ENCODE measurements at places on chromosomes 1 and 21.

DNA sequence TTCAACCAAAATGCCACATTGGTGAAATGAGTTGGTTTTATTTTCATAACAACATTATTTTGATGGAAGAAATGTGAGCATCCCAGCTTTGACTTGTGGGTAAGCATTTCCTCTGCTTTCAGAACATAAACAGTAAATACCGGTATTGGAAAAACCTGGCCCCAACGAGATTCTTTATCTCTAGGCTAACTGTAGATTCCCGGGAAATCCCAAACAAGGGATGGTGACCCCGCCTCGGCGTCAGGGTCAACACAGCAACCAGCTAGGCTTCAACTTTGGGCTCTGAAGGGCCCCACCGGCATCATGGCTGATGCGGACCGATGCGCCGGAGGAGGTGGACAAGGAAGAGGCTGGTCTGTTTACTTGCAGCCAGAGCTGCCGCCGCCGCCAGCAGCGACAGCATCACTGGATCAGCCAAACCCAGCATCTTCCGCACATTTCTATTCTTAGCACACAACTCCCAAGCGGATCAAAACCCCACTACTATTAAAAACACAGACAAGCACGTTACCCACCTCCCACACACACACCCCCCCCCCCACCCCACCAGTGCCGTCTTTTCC is 1.1 kb downstream of the AKT3 start:
- DNase-seq = peak; percentile 46

DNA sequence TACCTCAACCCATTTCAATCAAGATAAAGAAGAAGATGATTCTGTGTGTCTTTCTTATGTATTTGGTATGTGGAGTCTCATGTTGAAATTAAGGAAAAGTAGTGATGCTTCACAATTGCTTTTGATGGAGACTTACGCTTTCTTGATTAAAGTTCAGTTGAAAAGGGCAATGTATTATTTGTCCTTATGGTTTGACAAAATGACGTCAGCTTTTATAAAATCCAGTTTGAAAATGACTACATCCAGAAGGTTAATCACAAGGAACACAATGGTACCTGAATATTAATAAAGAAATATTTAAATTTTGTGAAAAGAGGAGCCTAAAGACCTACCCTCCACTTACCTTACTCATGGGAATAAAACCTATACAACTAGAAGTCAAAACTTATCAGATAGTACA is 4.4 kb downstream of the KRTAP26-1 start:
- no peak for DNase-seq

GRCh38 chr1:93907718-93908117 is 1.5 kb downstream of the GCLM start:
- DNase-seq = no peak

GRCh38 chr1:226649780-226650179 is 89.3 kb downstream of the ITPKB start:
- no peak for DNase-seq

DNA sequence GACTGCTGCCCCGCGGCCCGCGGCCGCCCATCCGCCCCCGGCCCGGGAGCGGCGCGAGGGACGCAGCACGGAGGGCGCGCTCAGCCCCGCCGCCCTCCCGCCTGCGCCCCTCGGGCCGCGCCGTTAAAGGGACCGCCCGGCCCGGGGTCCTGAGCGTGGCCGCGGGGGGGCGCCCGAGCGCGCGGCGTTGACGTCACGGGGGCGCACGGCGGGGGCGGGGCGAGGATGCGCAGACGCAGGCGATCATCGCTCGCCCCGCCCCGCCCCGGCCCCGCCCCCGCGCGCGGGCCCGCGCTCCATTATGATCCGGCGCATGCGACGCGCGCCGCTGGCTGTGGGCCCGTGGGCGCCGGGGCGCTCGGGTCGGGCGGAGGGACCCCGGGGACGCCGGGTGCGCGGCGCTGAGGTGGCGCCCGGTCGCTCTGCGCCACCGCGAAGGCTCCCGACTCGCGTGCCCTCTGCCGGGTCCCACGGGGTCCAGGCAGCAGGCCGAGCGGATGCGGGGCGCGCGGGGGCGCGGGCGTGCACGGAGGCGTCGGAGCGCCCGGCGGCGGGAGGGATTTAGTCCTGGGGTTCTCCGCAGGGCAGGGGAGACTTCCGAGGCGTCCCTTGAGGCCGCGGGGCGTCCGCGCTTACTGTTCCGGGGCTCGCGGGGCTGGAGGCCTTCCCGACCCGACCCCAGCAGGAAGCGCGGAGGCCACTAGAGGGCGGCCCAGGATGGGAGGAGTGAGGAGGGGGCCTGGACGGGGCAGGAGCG is at the start of gene DVL1:
TSS of gene DVL1 (minus strand) at position 163 of the 757 bp plus-strand sequence. CDS start 353 bp downstream, outside the sequence.
- DNase-seq = peak; percentile 80

- no peak for DNase-seq
These were observed 7.2 kb downstream of the APCS start for GRCh38 chr1:159594625-159595405.

- DNase-seq = peak; percentile 57
These were observed 49.4 kb upstream of the PARP1 start for GRCh38 chr1:226457307-226457712.

GRCh38 chr1:159775716-159776115 is 5.0 kb upstream of the DUSP23 start:
- DNase-seq = no peak

- DNase-seq = no peak
These were observed 37.4 kb upstream of the CASZ1 start for GRCh38 chr1:10833630-10834557.

- no peak for DNase-seq
These were observed 44.5 kb downstream of the TIAM1 start for GRCh38 chr21:31299291-31300147.

DNA sequence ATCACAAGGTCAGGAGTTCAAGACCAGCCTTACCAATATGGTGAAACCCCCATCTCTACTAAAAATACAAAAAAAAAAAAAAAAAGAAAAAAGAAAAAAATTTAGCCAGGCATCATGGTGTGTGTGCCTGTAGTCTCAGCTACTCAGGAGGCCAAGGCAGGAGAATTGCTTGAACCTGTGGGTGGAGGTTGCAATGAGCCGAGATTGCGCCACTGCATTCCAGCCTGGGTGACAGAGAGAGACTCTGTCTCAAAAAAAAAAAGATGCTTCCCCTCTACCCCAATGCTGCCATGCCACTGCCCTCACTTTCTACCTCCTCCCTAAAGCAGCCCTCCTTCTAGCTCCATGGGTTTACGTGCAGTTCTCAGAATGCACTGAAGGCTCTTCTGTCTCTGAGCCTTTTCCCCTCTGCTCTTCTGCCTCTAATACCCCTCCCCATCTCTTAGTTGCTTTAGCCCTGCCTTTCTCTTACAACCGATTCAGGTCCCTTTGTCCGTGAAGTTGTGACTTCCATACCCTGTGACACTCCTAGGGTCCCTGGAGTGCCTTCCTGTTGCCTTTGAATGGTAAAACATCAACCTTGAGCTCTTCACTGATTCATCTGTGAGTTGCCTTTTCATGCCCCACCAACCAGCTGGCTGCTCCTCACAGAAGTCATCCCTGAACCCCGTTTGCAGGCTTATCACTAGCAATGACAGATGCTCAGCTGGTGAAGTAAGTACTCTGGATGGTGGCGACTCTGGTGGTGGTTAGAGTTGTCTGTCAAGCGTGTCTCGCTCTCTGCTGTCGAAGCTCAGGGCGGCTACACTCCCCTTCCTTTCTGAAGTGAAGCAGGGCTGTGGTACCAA is 234.9 kb downstream of the RHOU start:
- DNase-seq = no peak

DNA sequence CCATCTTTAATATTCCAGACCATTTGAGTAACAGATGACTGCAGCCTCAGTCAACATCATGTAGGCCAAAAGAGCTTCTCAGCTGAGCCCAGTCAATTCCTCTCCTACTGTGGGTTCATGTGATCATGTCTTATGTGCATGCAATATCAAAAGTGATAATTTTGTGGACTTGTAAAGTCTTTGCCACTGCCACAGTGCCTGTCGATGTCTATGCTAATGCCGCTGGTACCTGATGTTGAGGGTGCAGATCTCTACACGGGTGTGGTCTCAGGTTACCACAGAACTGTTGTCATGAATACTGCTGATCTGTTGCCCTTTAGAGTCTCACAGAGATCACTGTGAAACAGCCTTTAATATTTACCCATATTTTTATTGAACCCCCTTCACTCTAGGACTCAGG is 11.3 kb upstream of the C1orf141 start:
- no peak for DNase-seq

- DNase-seq = no peak
These were observed 11.7 kb upstream of the METTL13 start for GRCh38 chr1:171769754-171770153.

GRCh38 chr1:100382657-100383056 is 30.4 kb downstream of the CDC14A start:
- DNase-seq = no peak

DNA sequence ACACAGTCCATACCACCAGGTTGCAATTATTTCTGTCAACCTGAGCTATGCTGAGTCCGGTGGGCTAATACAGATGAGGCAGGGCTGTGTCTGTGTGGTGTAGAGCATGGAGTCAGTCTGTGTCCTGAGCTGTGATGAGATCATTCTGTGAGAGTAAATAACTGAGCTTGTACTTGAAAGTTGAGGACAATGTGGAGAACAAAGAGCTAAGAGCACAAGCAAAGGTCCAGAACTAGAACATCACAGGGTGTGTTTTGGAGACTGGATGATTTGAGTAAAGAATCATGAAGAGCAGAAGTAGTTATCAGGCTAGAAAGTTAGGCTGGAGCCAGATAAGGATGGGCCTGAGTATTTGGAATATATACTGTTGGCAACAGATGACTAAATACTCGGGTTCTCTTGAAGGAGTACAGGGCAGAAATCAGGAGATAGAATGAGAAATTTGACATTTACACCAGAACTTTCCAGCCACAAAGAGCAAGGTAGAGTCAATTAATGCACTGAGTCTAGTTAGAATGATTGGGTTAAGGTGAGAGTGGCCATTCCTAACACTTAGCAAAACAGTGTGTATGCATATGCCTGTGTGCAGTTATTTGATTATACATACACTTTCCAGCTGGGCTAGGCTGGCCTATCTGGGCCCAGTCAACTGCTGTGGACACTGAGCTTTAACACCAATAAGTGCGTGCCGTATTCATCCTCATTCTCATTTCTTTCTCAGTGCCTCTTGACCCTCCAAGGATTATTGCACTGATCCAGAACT is 48.8 kb downstream of the LEPR start:
- no peak for DNase-seq

DNA sequence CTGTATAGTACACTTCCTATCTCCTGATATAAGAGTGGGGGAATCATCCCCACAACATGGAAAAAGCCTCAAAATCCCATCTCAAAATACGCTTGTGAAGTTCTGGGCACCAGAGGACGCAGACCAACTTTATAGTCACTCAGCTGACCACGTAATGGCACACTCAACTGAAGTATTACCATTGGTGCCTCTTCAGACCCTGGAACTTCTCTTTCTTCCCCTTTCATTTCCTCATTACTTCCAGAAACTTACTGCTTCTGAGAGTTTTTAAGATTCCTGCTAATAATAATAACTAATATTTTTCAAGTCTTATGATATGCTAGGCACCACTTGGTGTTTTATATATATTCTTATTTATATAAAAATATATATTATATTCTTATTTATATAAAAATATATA is 202.6 kb downstream of the PTPRC start:
- no peak for DNase-seq

- DNase-seq = no peak
These were observed 32.3 kb downstream of the CD58 start for GRCh38 chr1:116538544-116538943.

DNA sequence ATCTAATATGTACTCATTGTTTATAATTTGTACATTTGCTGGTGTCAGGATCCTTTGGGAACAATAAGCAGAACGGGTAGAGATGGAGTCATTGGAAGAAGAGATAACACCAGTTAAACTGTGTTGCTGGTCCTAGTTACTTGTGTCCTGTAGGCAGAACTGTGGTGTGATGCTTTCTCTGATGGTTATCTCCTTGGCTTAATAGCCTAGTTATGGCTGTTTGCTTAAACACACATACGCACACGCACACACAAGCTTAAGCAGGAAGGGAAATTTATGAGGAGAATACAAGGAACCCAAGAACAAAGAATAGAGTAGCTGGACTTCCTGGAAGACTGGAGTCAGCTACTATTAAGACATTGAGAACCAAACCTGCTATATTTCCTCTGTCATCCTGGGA is 5.7 kb upstream of the PKN2 start:
- DNase-seq = no peak

GRCh38 chr1:100452641-100453040 is 85.3 kb upstream of the GPR88 start:
- no peak for DNase-seq

- DNase-seq = no peak
These were observed 31.3 kb downstream of the NSL1 start for GRCh38 chr1:212760126-212760823.

- no peak for DNase-seq
These were observed 12.0 kb downstream of the F11R start for GRCh38 chr1:161008869-161009510.

- DNase-seq = no peak
These were observed 19.7 kb downstream of the BCAR3 start for GRCh38 chr1:93661829-93662474.

DNA sequence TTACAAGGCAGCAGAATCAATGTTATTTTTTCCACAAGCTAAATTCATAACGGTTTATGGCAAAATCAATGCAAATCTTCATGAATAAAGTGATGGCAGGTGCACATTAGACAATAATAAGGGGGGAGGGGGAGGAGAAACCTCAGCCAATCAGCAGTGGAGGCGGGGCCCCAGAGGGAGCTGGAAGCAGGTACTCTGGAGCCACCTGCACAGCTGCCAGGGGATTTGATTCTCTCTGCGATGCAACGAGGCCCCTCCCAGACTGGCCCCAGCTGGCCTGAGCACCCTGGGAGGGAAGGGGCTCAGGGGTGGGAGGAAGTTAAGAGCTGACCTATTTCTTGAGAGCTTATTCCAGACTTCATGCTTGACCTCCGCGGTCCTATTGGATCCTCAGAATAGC is 127.8 kb upstream of the IGSF21 start:
- DNase-seq = no peak

DNA sequence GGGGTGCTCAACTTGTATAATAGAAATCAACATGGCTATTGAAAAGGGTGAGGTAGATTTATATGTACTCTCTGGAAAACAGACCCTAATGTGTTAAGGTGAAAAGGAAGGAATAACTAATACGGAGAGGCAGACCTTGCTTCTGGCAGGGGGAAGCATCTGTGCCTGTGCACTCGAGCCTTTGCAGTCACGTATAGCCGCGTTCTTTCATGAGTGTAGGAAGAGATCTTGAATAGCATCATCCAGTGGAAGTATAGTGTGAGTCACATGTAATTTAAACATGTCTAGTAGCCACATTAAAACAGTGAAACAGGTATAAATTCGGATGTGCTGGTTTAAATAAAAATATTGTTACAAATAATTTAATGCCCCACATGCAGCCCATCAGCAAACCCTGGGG is 3.0 kb downstream of the A3GALT2 start:
- no peak for DNase-seq

DNA sequence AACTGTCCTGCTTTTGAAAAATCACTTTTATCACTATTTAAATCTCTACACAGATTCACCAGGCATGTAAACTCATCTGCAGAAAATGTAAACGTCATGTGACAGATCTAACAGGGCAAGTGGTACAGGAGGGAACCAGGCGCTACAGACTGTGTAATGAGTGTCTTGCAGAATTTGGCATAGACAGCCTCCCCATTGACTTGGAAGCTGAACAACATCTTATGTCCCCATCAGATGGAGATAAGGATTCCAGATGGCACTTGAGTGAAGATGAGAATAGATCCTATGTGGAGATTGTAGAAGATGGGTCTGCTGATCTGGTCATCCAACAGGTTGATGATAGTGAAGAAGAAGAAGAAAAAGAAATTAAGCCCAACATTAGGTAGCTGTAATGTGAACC is 50.3 kb downstream of the ZBTB8OS start:
- DNase-seq = no peak

GRCh38 chr1:224069138-224069537 is 44.8 kb upstream of the FBXO28 start:
- DNase-seq = no peak
